ENCODE measurements at places on chromosomes 6 and 20. TPM values are rescaled to one million over a fixed set of nuclear protein-coding genes. Genes with fewer than 3 reads are reported as not detected.

Gene OR2H1
- total RNA-seq: not detected

- DNase-seq: no peak
Observed at GRCh38 chr6:75842732-75843131, 93.7 kb downstream of the MYO6 start.

Gene LINC00237
- total RNA-seq: not detected

DNA sequence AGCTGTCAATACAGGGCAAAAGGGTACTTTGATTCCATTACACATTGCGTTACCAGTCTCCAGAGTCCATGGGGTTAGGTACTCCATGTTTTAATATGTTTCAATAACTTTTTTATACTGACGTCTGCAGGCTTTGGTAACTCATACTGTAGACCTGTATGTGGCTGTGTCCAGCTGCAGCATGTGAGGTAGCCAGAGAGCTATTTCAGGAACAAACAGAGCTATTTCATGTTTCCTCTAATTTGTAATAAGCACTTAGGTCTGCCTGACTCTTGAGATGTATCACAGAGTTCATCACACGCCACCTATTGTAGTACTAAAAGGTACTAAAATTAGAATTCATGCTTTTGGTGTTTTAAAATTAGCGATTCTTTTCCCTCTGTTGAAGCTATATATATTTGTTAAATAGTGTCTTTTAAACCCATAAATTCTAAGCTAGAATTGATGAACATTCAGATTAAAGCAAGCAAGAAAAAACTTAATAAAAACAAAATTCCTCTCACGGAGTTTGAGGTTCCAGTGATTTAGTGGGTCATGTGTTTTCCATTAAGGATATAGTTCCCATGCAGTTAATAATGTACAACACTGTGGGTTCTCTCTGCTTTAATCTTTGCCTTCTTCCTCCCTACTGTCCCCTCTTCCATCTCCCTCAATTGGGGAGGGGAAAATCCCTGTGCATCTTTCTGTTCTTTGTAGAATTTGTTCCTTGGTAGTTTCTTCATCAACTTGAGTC is 37.0 kb downstream of the FOXO3 start:
- no peak for DNase-seq

Gene GFRAL
- total RNA-seq: not detected

Gene HLA-DOA
- total RNA-seq: 0.14 TPM

Gene MARCKS
- 52.2 TPM for total RNA-seq
